Kidney capillary endothelial cell (primary cell): ENCODE measurements at places on chromosomes 7 and 10.

DNA sequence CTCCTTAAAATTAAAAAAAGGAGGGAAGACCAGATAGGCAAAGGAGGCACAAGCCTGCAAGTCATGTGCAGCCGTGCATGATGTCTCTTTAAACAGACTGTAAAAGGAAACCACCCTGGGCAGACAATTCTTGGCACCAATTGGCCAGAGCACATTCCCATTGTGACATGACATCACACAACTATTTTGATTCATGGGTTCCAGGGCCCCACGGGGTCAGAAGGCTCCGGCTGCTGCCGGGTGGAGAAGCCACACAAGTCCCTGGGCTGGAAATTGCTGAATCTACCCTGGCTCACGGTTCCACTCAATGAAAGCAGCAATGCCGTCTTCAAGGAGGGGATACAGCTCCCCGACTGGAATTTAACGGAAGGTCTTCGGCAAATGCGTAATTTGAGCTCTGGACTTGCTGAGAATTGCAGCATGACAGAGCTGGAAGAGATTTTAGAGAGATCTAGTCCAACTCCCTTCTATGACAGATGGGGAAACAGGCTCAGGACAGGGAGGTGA lies 140.5 kb downstream of the PRKAG2 start:
- peak; percentile 91 for DNase-seq

GRCh38 chr7:1271046-1271445 lies 38.4 kb downstream of the UNCX start:
- no peak for DNase-seq

- no peak for DNase-seq
These were observed 310.6 kb downstream of the PARD3 start for GRCh38 chr10:34504534-34504933.

GRCh38 chr7:150842018-150842417 lies 10.3 kb upstream of the AOC1 start:
- DNase-seq = no peak

DNA sequence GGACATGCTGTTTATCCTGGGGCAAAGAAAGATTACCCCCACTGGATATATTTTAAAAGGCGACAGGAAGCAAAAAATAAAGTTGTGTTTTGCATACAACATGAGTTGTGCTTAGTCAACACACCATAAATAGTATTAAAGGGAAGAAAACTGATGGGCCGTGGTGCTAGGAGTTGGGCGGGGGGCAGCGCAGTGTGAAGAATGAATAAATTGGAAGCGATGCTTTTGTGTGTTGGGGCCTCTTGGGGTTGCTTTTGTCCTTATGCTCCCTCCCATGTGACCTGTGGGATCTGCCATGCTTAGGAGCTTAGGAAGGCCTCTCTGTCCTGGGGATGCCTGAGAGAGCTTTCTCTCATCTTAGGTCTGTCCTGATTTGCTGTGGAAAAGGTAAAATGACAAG lies 35.0 kb upstream of the AGR3 start:
- DNase-seq = no peak

GRCh38 chr10:7121154-7121797 lies 289.6 kb downstream of the SFMBT2 start:
- peak; percentile 53 for DNase-seq

DNA sequence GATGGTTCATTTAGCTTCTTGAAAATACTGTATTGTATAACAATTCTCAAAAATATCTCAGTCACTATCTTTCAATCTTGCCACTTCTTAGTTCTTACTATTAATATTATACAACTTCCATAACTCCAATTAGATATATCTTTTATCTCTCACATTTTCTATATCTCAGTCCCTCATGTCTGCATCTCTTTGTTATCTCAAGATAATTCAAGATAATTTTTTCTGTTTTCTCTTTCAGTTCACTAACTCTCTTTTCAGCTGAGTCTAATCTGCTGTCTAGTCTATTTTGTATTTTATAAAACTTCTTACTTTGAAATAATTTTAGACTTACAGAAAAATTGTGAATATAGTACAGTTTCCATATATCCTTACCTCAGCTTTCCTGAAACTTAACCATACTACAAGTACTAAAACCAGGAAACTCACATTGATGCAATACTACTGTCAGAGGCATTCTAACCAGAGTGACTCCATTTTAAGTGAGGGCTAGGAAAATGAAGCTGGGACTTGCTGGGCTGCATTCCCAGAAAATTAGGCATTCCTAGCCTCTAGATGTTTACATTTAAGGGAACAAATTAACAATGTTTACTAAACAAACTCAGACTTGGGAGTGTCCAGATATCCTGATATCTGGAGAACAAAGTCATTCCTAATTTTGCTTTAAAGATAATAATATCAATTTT lies 38.4 kb downstream of the DNAJC1 start:
- no peak for DNase-seq

DNA sequence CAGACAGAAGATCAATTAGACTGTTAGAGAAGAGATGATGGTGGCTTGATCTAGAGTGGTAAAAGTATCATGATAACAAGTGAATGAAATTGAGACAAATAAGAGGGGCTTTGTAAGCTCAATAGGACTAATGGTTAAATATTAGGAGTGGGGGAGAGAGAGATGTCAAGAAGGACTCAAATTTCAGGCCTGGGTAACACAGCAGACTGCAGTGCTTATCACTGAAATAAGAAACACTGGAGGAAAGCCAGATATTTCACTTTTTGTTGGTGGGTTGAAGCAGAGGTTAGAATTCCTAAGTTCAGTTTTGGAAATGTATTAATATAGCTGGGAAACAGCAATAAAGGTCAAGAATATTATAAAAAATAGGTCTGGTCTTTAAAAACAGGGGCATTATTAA lies 74.6 kb downstream of the ORC5 start:
- DNase-seq = no peak

DNA sequence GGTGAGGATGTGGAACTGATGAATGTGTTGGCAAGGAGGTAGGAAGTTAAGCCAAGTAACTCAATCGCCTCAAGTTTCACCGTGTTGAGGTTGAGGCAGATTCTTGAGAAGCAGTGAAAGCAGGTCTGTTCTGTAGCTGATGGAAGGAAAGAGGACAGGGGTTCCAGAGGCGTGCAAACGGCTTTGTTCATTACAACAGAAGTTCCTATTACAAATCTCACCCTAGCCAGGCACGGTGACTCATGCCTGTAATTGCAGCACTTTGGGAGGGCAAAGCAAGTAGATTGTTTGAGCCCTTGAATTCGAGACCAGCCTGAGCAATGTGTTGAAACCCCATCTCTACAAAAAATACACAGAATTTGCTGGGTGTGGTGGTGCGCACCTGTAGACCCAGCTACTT lies 36.9 kb upstream of the PTF1A start:
- no peak for DNase-seq

- DNase-seq = peak; percentile 56
These were observed 76.4 kb upstream of the CCNY start for GRCh38 chr10:35259769-35260397.

DNA sequence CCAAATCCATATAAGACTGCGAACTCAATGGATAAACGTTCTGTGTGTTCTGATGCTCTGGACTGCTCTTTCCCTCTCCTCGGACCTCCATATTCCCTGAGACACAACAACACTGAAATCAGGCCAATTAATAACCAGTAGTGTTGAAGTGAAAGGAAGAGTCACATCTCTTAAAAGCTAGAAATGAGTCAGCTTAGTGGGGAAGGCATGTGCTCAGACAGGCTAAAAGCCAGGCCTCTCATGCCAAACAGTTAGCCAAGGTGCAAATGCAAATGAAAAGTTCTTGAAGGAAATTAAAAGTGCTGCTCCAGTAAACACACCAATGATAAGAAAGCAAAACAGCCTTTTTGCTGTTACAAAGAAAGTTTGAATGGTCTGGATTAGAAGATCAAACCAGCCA lies 29.3 kb downstream of the TNS3 start:
- DNase-seq = no peak

- no peak for DNase-seq
These were observed 24.8 kb upstream of the PLPP4 start for GRCh38 chr10:120432209-120432608.

DNA sequence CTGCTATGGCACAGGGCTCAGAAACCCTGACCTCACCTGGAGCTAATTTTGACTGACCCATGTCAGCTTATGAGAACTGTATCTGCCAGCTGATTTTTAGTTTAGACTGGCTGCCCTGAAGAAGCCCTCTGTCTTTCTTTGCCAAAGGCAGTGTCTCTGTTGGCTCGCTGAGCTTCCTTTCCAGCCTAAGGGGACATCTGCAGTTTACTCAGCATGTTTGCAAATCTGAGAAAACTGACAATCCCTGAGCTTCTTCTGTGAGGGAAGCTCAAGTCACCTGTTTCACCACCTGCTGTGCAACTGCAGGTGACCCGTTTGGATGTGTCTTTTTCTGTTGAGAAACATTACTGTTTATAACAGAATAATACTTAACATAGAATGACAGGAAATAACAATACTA lies 46.0 kb downstream of the PRKAR2B start:
- DNase-seq = no peak

DNA sequence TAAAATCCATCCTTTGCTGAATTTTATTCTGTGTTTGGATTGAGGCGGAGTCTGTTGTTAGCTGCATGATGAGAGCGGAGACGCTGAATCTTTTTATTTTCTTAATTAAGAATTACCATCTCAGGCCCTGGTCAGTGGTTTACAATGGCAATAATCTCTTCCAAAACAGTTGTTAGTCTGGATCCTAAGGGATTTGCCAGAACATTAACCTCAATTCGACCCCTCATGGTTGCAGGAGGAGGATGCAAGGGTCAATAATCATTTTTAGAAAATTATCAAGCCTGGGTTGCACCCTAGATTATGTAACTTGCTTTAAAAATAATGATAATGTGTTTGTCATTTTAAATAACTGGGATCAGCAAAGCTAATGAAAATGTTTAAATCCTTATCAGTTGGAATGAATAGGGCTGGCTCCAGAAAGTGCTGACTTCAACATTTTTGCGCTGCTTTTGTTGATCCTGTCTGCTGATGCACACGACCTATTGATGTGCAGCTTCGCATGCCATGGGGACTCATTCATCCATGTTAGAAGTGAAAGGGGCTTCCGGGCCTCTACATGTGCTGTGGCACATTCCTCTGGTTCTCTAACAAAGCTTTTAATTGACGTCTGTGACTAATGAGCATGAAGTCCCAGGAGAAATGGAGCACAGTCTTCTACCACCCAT lies 80.7 kb upstream of the KIAA1217 start:
- no peak for DNase-seq

- DNase-seq = no peak
These were observed at the start of gene NEBL for GRCh38 chr10:20897146-20897825. TSS of gene NEBL (minus strand) at chr10:20897311. CDS start at chr10:20897205, 106 bp downstream.

DNA sequence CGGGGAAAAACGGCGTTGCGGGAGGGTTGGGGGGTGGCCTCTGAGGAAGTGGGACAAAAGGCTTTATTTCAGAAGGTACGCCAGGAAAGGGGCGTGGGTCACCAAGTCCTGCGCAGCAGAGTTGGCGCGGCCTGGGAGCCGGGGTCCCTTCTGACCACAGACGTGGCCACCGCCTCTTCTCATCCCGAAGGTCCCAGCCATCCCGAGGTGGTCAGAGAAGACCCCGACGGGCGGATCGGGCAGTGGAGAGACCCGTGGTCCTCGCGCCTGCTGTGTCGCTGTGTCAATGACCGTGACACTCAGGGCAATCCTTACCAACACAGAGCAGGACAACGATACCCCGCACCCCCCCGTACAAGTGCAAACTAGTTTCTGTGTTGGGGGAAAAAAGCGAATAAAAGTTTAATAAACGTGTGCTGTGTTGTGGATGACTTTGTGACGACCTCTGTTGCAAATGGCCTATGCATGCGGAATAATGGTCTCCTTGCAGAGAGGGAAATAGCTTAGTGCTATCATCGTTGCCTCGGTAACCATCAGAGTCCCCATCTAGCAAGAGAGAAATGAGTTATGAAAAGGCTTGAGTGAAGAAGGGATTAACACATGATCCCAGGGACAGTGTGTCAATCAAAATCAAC lies 19.4 kb upstream of the GATA3 start:
- no peak for DNase-seq

GRCh38 chr7:110771717-110772116 lies 319.2 kb upstream of the LRRN3 start:
- no peak for DNase-seq

DNA sequence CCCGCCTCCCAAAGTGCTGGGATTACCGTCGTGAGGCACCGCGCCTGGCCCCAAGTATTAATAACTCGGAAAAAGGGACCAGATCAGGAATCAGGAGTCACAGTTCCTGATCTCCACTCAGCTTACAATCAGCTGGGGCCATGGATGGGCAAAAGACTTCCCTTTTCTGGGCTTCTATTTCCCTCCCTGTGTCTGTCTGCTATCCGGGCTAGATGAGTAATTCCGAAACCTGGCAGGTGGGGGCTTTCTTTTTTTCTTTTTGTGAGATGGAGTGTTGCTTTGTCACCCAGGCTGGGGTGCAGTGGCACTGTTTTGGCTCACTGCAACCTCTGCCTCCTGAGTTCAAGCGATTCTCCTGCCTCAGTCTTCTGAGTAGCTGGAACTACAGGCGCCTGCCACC lies 11.6 kb downstream of the RPS24 start:
- DNase-seq = no peak

DNA sequence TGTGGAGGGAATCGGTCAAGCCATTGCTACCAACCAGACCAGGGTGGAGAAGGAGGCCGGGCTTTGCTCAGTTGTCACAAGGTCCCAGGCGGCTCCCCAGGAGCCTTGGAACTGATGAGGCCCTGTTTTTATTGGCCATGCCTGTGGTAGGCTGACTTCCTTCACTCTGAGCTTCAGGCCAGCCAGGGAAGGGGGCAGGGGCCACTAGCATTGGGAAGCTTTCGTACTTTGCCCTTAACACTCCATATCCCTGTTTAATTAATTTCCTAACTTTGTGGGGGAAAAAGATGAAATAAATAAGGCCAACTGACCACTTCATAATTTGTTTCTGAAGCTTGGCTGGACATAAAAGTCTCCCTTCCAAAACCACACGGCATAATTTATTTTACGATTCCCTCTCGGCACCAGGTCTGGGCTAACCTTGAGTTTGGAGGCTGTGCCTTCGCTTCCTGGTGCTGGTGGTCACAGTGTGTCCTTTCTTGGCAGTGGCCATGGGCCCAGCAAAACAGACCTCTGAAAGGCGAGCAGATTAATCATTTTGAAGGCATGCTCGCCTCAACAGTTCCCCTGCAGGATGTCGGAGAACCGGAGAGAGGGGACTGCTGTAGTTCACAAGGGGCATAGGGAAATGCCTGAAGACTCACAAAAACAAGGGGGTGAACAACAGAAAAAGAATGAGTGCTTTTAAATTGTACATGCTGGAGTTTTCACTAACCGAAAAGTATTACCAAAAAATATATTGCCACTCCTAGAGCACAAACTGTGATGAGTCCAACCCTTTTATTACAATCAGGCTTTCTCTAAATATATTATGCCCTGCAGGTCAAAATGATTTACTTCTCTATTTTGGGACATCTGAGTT lies 966.0 kb downstream of the LRMDA start:
- no peak for DNase-seq

- no peak for DNase-seq
These were observed 32.0 kb upstream of the MYO3A start for GRCh38 chr10:25902002-25902401.
